ENCODE measurements at places on chromosomes 6 and 20.
A peak's percentile ranks its signal among the peaks of the same experiment; 100 is the strongest.

DNA sequence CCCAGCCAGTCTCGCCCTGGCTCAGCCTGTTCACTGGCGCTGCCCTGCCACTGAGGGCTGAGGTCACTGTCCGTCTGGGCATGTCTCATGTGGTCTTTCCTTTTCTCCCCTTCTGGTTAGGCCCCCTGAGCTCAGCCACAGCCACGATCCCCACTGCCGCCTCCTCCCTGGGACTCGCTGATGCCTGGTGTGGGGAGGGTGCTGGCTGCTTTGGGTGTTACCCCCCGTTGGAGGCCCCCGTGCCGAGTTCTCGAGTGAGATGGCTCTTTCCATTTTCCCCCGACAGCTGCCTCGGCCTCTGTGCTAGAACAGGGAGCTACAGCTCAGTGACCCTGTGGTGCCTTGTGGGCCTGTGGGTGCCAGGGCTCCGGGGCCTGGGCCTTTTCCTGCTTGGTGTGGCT is 14.9 kb upstream of the TCFL5 start:
- DNase-seq: no peak

GRCh38 chr20:39762716-39763115 is 800.6 kb downstream of the DHX35 start:
- no peak for DNase-seq

DNA sequence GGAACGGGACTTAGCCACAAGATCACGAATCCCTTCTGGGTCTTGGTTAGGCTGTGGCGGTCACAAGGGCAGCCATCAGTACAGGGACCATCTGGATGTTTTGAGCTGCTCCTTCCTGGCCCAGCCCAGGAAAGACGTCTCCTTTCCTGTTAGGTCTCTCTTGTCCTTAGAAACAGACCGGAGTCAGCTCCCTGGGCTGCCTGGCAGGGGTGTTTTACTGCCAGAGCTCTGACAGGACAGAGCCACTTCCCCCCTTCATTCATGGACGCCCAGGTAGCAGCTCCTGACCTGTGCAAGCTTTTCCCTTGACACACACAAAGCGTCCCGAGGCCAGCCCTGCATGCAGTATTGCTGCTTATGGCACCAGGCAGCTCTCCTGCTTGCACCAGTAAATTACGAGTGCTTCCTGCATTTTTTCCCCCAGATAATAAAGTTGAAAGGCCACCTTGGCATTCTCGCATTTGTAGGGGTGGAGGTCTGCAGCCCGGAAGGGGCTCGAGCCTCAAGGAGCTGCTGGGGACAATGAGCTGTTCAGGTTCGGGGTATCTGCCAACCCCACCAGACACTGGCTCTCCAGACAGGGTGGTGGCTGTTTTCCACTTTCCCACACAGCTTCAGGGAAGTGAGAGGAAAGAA is 87.4 kb downstream of the NOL4L start:
- no peak for DNase-seq

- no peak for DNase-seq
Observed at GRCh38 chr6:149405823-149406765, 6.0 kb downstream of the SUMO4 start.

DNA sequence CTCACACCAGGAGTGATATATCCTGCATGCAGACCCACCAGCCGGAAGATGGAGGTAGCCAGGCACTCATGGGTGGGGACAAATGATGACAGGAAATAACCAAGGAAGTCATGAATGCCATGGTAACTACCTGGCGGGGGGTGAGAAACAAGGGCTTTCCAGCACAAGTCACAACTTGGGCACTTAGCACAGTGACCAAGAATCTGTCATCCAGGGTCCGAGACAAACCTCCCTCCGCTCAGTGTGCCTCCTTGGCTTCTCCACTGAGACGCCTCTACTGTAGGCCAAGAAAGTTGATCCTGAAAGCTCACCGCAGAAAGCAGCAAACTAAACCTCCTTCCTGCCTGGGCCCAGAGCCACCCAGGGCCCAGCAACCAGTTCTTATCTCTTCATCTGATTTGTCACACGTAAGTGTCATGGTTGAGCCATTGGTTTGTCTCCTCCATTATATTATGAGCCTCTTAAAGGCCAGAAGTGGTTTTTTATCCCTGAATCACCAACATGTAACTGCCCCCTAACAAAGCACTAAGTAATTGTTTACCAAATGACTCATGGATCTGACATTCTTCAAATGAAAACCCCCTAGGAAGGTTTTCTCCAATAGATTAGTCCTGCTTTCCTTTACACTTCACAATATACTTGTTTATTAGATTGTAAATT is 84.3 kb upstream of the TAB2 start:
- no peak for DNase-seq

GRCh38 chr6:10954590-10955010 is 67.7 kb downstream of the SYCP2L start:
- DNase-seq: peak; percentile 4

DNA sequence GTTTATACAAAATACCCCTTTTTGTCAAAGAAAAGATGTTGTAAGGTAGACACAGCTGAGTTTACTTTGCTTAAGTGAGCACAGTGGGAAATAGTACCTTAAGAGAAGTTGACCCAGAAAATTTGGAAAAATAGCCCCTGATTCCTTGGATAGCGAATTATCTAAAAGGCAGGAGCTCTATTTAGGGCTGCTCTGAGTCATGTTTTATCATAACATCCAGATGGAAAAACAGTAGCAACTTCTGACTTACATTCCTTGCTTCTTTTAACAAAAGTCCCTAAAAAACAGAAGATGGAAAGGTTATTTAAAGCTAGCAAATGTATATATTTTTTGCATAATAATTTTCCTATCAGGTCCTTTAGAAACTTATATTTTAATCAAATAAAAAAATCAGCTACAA is 59.0 kb downstream of the THEMIS start:
- no peak for DNase-seq
